ENCODE measurements at places on chromosomes 5 and 9.

GRCh38 chr5:91329283-91329682, 53.8 kb downstream of the ARRDC3 start:
- DNase-seq: no peak

- DNase-seq: no peak
Measured at GRCh38 chr5:965604-966344, 42.8 kb upstream of the NKD2 start.

- DNase-seq: peak; percentile 47
Measured at GRCh38 chr5:156529892-156530291, 202.9 kb downstream of the SGCD start.

- no peak for DNase-seq
Measured at GRCh38 chr9:7613931-7614330, 185.6 kb downstream of the DMAC1 start.

DNA sequence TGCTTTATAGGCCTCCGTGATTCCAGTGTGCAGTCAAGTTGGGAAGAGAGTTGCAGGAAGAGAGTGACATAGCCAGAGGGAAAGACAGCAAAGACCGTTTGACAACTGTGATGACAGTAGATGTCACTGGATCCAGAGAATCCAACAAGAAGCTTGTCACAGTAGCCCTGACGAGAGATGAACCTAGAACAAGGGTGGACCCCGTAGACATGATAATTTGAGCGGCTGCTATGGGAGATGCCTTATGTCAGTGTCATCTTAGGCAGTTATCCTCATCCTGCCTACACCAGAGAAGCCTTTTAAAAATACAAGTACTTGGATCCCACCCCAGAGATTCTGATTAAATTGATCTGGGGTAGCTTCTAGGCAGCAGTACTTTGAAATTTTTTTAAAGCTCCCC, 125.4 kb downstream of the AOPEP start:
- no peak for DNase-seq

GRCh38 chr5:68456756-68457217, 241.2 kb downstream of the PIK3R1 start:
- DNase-seq: peak; percentile 43

GRCh38 chr9:82593501-82593900, 469.4 kb downstream of the RASEF start:
- peak; percentile 44 for DNase-seq

- DNase-seq: no peak
Measured at GRCh38 chr9:79193501-79194223, 378.1 kb upstream of the TLE4 start.

DNA sequence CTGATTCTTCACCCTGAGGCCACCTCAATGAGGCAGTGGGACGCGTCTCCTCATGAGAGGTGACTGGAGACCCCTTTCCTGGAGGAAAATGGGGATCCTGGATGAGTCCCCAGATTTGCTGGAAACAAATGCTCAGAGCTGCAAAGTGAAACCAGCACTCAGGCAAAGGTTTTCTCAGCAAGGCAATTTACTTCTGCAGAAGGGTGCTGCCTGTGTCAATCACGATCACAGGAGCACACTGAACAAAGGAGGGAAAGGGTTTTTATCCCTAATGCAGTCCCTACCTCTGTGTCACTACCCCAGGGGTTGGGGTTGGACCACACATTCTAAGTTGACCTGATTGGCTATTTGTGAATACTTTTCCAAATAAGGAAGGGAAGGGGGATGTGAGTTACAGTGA, 69.9 kb upstream of the CDK20 start:
- no peak for DNase-seq

GRCh38 chr5:10250806-10251276, 761 bp downstream of the CCT5 start:
- no peak for DNase-seq

DNA sequence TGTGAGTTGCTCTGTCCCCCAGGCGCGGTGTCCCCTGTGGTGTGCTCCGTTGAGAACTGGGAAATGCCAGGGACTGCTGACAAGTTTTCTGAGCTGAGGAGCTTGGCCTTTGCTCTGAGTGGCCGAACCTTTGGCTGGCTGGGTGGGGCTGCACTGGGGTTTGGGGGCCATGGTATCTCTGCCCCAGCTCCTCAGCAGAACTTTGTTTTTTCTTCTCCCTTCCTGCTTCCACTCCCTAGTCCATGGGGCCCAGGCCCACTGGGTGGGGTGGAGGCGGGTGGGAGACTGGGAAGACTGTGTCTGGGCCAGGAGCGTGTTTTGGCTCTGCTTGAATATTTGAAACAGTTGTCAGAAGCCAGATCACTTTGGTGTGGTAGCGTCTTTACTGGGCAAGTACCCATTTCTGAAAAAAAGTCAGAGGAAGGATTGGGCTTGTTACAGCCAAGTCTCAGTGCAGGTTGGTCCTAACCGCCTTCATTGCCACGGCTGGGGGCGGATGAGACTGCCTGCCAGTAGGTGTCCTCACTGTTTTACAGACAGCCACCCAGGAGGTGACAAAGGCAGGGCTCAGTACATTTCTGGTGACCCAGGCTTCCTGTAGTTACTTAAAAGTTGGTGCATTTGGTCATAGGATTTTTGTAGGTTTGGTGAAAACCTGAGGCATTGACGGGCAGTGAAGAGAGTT, 92.7 kb downstream of the DAB2IP start:
- peak; percentile 55 for DNase-seq

DNA sequence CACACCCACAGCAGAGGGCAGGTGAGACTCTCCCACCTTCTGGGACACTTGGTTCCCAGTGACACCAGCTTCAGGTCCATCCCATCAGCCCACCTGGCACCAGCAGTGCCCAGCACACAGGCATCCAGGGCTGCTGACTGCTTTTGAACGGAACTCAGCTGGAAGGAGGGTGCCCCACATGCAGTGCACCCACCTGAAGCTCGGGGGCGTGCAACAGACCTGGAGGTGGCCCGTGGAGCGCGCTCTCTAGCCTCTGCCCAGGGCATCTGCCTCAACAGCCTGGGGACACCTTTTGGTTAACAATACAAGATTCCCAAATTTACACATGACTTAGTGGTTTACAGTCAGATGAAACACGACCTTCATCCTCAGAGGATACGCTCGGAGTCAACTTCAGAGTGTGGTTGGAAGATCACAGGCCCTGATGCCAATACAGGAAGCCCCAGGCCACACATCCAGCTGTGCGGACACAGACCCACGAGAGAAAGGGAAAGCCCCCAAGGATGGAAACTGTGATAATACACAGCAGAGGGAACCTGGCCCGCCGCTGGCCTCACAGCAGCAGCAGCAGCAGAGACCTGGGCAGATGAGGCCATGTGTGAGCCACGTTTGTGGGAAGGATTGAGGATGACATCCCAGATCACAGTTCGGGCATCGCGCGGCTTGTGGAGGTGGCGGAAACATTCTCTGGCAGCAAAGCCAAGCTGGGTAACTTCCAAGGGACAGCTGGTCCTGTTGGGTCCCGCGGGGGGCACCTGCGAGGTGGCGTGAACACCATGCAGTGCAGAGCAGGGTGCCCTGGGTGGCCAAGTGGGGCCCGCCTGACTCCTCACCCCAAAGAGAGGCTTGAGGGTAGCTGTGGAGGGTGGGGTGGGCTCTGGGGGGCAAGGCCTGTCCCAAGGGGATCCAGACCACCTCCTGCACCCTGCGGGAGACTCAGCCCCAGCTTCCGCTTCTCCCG, 64.0 kb downstream of the SECISBP2 start:
- no peak for DNase-seq

DNA sequence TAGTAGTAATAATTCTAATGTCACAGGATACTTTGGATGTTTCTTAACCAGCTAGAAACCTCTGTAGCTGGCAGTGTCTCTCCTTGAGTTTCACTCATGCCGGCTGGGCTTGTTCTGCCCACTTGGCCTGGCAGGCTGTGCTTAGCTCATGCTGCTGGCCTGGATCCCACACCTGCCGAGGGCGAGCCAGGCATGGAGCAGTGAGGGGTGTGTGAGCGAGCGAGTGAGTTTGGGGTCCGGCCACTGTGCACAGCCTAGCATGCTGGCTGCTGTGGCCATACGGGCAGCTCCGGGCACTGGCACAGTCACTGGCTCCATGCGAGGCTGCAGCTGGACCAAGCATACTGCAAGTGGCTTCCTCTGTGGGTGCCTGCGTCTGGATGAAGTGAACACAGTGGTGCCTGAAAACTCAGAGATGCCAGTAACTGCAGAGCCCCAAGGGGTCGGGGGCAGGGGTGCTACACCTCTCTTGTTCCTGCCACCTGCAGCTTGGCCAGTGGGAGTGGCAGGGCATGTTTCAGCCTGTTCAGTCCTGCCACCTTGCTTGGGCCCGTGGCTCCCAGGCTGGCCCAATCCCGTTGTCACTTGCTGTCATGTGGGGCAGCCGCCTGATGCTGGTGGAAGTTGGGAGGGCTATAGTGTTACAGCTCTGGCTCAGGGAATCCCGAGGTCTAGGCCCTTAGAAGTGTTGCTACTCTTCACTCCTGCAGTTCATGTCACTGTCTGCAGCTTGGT, 9.9 kb downstream of the FSD1L start:
- no peak for DNase-seq

DNA sequence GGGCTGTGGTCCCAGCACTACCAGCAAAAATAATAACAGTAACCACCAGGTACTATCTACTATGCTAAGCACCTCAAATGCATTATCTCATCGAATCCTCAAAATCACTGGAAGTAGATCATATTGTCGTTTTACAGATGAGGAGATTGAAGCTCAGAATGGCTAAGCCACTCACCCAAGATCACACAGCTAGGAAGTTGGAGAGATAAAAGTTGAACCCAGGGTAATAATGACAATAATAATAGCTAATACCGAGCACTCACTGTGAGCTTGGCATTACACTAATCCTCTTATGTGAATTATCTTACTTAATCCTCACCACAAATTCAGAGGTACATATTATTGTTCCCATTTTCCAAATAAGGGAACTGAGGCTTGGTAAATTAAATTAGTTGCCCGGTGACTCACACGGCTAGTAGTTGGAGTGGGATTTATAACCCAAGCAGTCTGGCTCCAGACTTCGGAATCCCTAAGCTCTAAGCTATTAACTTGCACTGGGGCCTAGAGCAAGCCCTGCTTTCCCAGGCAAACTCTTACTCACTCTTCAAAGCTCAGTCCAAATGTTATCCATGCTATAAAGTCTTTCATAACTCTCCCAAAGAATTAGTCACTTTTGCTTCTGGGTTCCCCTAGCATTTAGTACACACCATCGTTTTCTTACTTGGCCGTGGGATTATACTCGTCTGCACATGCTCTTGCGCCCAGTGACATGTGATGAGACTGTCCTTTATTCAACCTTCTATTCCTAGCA, 3.8 kb downstream of the ARSI start:
- DNase-seq: peak; percentile 98

DNA sequence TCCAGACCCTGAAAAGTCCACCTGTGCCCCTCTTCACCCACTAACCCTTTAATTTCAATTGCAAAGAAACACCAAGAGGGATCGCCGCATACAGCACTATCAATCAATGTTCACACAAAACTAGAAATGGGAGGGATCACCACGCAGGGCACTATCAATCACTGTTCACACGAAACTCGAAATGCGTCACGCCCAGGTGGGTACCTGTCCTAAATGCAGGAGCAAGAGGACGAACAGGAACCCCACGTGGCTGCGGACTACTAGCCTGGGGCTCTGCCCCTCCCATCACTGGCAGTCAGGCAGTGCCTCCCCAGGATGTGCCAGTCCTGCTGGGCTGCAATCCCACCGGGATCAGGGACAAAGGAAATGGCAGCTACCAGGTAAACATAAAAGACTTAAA, 28.2 kb downstream of the RASGEF1C start:
- DNase-seq: no peak

DNA sequence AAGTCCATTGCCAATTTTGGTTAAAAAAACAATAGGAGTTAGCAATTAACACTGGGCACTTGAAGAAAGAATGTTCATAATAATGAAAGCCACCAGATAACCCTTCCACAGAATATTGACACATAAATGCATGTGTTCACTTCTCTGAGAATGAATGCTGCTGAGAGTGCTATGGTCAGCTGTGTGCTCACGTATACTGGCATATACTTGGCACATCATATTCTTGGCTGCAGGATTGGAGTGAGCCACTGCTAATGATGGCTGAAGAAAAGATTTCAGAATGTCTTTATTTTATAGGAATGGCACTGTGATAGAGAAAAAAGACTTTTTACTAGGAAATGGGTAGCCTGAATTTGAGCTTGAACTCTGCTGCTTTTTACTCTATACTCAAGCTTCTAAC, 46.0 kb upstream of the SMARCA2 start:
- DNase-seq: no peak

DNA sequence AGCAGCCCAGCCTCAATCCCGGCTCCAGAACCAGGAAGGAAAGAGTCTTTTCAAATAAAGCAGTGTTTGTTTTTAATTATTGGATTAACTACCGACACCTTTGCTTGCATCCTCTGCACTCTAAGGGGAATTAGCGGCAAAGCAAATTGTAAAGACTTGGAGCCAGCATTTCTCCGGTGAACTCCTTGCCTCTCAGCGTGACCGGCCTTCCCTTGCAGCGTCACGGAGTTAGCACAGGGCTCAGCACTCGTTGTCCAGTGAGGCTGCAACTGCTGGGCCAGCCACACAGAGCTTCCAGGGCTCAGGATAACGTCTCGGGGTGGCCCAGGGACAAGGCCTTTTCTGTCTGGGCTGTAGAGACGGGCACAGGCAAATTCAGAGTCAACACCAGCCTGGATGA, 180.6 kb downstream of the OLFM1 start:
- no peak for DNase-seq

GRCh38 chr5:160230686-160231527, 1.6 kb downstream of the FABP6 start:
- DNase-seq: peak; percentile 12

- peak; percentile 56 for DNase-seq
Measured at GRCh38 chr9:71814226-71814625, 45.9 kb upstream of the CEMIP2 start.

DNA sequence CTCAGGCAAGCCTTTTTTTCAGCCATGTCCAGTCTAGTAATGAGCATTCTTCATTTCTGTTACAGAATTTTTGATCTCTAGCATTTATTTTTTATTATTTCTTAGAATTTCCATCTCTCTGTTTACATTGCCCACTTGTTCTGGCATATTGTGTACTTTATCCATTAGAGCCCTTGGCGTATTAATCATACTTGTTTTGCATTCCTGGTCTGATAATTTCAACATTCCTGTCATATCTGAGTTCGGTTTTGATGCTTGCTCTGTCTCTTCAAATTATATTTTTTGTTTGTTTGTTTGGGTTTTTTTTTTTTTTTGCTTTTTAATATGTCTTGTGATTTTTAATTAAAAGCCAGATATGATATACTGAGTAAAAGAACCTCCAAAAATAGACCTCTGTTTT, 23.0 kb upstream of the JAK2 start:
- no peak for DNase-seq

All from fibroblast of skin of right quadriceps (primary cell).